Urinary bladder (tissue), 4 donors: ENCODE measurements at places on chromosomes 5 and 9. TPM values are rescaled to one million over a fixed set of nuclear protein-coding genes. Genes with fewer than 3 reads are reported as not detected.

The PCDHB7 gene
- 3.2 TPM for total RNA-seq

The STKLD1 gene
- total RNA-seq = 0.32 TPM

The RETREG1 gene
- total RNA-seq = 13.4 TPM

The CCDC192 gene
- not detected for total RNA-seq

The GPR150 gene
- not detected for total RNA-seq

The TSSK1B gene
- 1.2 TPM for total RNA-seq

The FOXD4L5 gene
- 0.05 TPM for total RNA-seq

The NUTM2G gene
- total RNA-seq = not detected

The SVEP1 gene
- total RNA-seq = 80.5 TPM

The F2RL2 gene
- total RNA-seq = 2.1 TPM

The SPATA31D4 gene
- not detected for total RNA-seq

The SMIM32 gene
- not detected for total RNA-seq

The TMEM203 gene
- total RNA-seq = 24.2 TPM

The MAMDC4 gene
- total RNA-seq = 3.0 TPM

The MAMDC2 gene
- 52.0 TPM for total RNA-seq

The CDC26 gene
- total RNA-seq = 25.5 TPM

The SURF1 gene
- 10.5 TPM for total RNA-seq

The PCDHA13 gene
- total RNA-seq = 0.74 TPM

The SLC6A7 gene
- total RNA-seq = not detected

The ROPN1L gene
- 0.26 TPM for total RNA-seq
